ENCODE measurements at places on chromosomes 5 and 9. TPM values are rescaled to one million over a fixed set of nuclear protein-coding genes. Genes with fewer than 3 reads are reported as not detected.

DNA sequence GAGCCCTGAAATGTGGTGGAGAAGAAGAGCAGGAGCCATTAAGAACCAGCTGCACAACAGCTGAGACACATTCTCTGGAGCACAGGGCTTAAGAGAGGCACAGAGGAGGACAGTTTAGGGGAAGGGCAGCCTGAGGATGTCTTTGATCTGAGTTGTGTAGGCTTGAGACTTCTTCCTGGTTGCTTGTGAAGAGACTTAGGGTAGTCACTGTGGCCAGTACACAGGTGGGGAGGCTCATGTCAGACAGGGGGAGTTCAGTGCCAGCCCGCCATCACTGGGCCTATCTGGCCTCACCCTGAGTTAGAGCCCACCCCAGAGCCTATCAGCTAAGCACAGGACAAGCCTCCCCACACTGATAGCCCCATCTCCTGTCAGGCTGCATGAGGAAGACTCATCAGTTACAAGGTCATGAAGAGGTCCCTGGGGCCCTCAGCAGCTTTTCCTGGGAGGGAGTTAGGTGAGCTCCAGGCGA, 19.8 kb downstream of the SLC22A4 start:
- no peak for DNase-seq

DNA sequence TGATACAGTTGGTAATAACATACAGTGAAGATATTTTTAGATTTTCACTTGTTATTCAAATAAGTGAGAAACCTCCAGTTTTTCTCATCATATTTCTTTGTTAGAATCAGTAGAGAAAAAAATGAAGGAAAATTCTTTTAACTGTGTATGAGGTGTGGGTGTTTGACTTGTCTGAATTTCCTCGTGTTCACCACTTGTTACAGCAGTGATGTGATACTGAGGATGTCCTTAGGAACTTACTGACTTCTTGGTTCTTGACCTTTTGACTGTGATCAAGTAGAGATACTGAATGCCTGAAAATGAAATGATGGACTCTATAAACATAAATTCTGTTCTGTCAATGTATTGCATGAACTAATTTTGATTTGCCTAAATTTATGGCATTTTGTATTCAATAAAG, 10.7 kb downstream of the PBX3 start:
- DNase-seq, result no peak

GRCh38 chr5:150778517-150779396, at the start of gene SMIM3:
Gene SMIM3 (plus strand): TSS chr5:150778757. CDS start chr5:150795441, 16,684 bp downstream.
- DNase-seq, result no peak

GRCh38 chr9:128632486-128632885, 24.2 kb downstream of the DYNC2I2 start:
- DNase-seq, result no peak

GRCh38 chr9:89790542-89791109, 185.8 kb downstream of the GADD45G start:
- no peak for DNase-seq

- DNase-seq, result no peak
Observed at GRCh38 chr5:145510324-145510723, 324.8 kb downstream of the PRELID2 start.

DNA sequence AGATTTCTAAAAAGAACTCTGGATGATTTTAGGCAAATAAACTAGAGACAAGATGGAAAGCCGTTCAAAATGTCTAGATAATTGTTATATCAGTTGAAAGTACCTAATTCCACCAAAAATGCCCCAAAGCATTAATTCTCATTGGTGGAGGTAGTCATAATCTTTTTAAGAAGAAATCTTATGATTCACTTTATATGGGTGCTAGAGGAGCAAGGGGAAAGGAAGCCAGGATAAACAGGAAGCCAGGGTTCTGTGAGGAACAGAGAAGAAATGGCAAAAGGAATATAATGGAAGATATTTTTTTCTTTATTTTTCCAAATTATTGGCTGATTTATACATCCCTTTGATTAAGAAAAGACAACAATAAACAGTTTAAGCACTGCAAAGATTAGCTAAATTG, 7.8 kb downstream of the YIPF5 start:
- no peak for DNase-seq

The TYRP1 gene
- polyA plus RNA-seq, result 2.5 TPM

The HSDL2 gene
- 120 TPM for polyA plus RNA-seq

The SLC1A3 gene
- polyA plus RNA-seq, result 4.2 TPM
